Stimulated activated effector memory CD8-positive, alpha-beta T cell treated with anti-CD3 and anti-CD28 coated beads, Interleukin-12 subunit alpha, Interleukin-12 subunit beta, amount 100 ng/mL, for 72 hours (primary cell): ENCODE measurements at places on chromosomes 5 and 9.

DNA sequence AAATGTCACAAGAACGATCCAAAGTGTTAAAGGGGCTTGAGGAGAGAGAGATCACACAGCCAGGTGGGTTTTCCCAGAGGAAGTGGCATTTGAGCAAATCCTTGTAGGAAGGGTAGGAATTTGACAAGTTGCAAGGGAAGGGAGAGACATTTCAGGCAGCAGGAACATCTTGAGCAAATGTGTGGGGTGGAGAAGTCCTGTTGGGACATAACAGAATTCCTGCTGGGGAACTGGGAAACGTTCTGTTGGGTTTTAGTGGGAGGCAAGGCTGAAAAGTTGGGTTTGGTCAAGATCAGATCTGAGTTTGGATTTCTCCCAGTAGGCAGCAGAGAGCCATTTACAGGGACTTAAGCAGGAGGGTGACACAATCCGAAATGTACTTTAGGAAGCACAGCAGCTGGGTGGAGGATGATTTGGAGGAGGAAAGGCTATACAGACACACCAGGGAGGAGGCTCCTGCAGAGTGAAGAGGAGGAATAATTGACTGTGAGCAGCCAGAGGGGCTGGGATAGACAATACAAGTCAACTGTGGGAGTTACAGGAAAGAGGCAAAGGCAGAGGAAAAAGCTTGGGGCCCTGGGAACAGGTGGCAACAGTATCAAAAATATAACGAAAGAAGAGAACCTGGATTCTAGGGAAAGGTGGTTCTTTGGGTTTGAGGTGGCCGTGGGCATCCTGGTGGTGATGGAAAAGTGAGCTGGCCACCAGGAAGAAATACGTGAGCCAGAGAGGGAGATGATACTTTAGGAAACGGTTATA, 3.1 kb upstream of the ZSWIM6 start:
- no peak for DNase-seq

- no peak for DNase-seq
Measured at GRCh38 chr5:143025971-143026370, 255.8 kb downstream of the ARHGAP26 start.

- DNase-seq: no peak
Measured at GRCh38 chr5:76874088-76874581, 24.3 kb downstream of the S100Z start.

DNA sequence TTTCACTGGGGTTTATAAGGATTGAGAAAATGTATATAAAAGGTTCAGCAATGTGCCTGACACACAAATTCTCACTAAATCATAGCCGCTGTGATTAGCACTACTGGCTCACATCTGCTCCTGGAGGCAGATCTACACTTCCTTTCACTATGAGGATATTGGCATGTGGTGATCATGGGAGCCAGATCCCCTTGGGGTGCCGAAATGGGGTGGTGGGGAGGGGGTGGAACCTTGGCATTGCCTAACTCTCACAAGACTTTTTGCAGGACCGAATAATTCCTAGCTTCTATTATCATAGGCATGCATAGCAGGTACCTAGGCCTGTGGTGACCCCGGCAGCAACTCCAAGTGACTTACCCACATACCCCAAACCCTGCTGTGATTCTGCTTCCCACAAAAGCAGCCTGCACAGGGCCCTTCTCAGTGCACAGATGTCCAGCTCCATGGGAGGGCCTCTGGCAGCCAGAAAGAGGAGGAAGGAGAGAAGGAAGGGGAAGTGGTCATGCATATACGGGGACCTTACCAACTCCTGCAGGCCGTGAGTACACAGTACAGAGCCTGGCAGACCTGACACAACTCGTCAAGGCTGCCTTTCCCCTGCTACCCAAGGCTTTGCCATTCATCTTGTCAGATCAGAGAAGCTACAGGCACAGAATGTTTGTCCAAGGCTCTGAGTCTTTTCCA, 61.3 kb upstream of the IQGAP2 start:
- peak; percentile 51 for DNase-seq

- no peak for DNase-seq
Measured at GRCh38 chr5:149628221-149628620, 46.9 kb downstream of the ARHGEF37 start.

DNA sequence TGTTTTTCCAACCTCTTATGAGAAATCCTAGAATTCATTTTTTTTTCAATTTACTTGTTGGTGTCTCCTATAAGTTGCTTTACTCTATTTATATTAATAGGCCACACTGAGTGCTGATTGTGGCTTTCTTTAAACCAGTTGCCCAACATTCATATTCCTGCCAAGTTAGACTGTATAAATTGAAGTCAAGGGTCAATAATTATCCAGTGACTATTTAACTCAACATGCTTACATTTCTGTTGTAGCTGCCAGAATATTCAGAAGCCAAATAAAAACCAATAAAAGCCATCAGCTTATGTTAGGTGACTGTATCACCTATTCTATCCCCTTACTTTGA, 169.0 kb downstream of the PTPRD start:
- DNase-seq: no peak

DNA sequence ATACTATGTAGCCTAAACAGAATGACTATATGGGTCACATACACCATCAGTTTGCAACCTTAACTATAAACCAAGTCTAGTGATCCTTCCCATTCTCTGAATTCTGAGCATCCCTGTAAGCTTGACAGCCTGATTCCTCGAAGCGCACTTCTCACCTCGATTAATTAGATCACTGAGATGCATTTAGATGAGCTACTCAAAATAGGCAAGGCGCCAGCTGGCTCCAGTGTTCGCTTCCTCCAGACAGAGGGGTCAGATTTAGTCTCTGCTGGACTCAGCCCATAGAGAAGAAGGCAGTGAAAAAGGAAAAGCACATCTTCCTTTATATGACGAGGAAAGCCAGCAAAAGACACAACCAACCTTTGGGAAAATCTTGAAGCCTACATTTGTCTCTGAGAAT, 371.5 kb downstream of the MLLT3 start:
- no peak for DNase-seq

DNA sequence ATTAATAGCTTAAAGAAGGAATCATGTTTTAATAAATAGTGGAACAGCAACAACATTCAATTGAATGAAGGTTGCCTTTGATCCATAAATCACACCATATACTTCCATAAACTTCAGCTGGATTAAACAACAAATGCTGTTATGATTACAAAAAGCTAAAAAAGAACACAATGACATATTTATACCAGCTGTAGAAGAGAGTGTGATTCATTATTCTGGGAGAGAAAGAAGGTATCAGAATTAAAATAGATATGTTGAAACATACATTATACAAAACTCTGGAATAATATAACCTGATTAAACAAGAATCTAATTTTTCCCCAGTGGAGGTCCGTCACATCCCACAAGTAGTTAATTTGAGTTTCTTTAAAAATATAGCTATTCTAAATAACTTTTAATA, 7.5 kb upstream of the RECK start:
- DNase-seq: no peak

DNA sequence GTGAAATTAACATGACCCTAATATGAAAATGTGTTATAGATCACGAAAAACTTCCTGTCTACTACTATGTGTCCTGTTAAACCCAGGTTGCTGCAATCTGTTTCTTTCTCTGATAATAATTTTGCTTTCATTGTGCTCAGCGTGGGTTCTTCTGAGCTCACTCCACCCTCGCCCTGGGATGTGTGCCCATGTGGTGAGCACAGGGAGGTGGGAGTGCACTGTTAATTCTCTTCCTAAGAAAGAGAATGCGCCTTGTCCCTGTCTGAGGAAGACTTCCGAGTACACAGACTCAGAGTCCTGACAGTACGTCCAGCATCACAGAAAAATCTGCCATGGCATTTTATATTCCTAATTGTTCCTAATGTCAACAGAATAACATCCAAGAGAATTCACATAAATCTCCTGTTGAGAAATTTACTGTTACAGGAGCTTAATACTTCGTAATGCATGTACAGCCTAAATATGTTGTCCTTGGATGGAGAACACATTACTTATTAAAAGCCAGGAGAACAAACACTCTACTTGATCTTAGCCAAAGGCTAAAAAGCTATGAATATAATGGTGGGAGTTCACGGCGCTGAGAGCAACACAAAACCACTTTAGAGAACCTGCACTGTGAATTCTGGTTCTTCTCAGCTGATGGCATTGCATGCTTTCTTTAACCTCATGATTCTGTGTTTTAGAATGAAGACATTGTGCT, 102.6 kb downstream of the PDE4D start:
- no peak for DNase-seq
